ENCODE measurements at places on chromosomes 6 and 20.

GRCh38 chr20:536426-537010 is 7.1 kb downstream of the CSNK2A1 start:
- no peak overlapping the region for H3K27ac ChIP-seq
- H3K4me3 ChIP-seq, result no peak overlapping the region
- H3K36me3 ChIP-seq, result peaks cover 39% of the 10 kb centered on the region
- no peaks in the 10 kb centered on the region for H3K27me3 ChIP-seq
- peaks cover 26% of the 10 kb centered on the region for H3K4me1 ChIP-seq

GRCh38 chr6:106468935-106469334 is 108.4 kb downstream of the CRYBG1 start:
- peaks cover 21% of the 10 kb centered on the region for H3K27me3 ChIP-seq
- no peak overlapping the region for H3K4me3 ChIP-seq
- no peaks in the 10 kb centered on the region for H3K4me1 ChIP-seq
- H3K36me3 ChIP-seq, result no peaks in the 10 kb centered on the region

- H3K36me3 ChIP-seq, result peaks cover 20% of the 10 kb centered on the region
- DNase-seq, result no peak
- peaks cover 7% of the 10 kb centered on the region for H3K4me1 ChIP-seq
- H3K27me3 ChIP-seq, result no peaks in the 10 kb centered on the region
- no peak overlapping the region for H3K27ac ChIP-seq
These were observed 67.8 kb downstream of the MMS22L start for GRCh38 chr6:97215157-97215769.

- DNase-seq, result no peak
- no peak overlapping the region for H3K4me3 ChIP-seq
- peaks cover 39% of the 10 kb centered on the region for H3K27me3 ChIP-seq
- no peaks in the 10 kb centered on the region for H3K36me3 ChIP-seq
- H3K4me1 ChIP-seq, result no peaks in the 10 kb centered on the region
- H3K27ac ChIP-seq, result no peak overlapping the region
These were observed 12.2 kb upstream of the LRP11 start for GRCh38 chr6:149876241-149876933.

DNA sequence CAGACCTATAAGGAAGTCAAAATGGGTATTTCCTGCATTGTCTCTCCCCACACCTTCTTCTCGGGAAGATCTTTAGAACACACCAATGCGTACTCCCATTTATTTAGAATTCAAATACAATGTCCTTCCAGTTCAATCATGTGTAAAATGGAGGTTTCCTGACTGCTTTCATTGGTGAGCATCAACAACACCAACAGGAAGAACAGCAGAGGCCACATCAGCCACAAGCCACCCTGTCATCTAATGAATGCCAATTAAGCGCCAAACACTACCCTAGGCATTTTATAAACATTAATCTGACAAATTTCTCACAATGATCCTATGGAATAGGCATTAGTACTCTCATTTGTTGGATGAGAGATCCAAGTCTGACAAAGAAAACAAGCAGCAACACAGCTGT is 68.4 kb upstream of the SMLR1 start:
- peaks cover 12% of the 10 kb centered on the region for H3K27me3 ChIP-seq
- no peaks in the 10 kb centered on the region for H3K36me3 ChIP-seq
- DNase-seq, result no peak

GRCh38 chr20:34237942-34238341 is 3.3 kb upstream of the ASIP start:
- no peak for DNase-seq
- no peak overlapping the region for H3K27ac ChIP-seq
- peaks cover 18% of the 10 kb centered on the region for H3K27me3 ChIP-seq
- peaks cover 2% of the 10 kb centered on the region for H3K36me3 ChIP-seq

- H3K4me1 ChIP-seq, result no peaks in the 10 kb centered on the region
- no peaks in the 10 kb centered on the region for H3K27me3 ChIP-seq
- H3K27ac ChIP-seq, result no peak overlapping the region
These were observed 428.2 kb downstream of the LMBRD1 start for GRCh38 chr6:69368613-69369012.

DNA sequence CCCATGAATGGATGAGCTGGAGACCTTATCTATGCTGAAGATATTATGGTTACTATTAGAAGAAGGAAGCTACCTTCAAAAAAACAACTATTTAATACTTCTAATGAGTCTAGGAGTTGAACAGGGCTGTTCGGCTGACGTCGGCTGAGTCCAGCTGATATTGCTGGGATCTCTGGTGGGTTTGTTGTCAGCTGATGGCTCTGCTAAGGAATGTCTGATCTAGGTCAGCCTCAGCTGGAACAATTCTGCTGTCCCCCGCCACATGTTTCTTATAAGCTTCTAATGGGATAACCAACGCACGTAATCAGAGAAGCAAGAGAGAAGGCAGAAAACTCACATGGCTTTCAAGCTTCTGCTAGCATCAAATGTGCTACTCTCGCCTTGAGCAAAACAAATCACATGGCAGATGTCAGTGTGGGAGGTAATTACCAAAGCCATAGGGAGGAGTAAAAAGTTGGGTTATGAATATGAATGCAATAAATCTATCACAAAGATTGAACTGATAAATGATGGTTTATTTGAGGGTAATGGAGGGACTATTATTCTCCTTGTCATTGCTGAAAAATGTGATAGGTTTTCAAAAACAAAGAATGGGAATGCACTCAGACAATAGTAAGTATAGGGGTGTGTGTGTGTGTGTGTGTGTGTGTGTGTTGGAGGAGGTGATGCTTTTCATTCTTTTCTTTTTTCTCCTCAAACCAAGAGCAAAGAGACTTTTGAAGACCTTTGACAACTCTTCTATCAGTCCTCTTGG is 71.5 kb downstream of the BTBD3 start:
- H3K4me1 ChIP-seq, result no peaks in the 10 kb centered on the region
- no peak overlapping the region for H3K27ac ChIP-seq
- H3K27me3 ChIP-seq, result no peaks in the 10 kb centered on the region
- no peak for DNase-seq

All from T-helper 2 cell treated with Interferon-gamma antibody and Interleukin-4, amounts not matched to agents 5 μg/mL and 100 μg/mL, for 36 hours (primary cell).